ENCODE measurements at places on chromosomes 6 and 20.

DNA sequence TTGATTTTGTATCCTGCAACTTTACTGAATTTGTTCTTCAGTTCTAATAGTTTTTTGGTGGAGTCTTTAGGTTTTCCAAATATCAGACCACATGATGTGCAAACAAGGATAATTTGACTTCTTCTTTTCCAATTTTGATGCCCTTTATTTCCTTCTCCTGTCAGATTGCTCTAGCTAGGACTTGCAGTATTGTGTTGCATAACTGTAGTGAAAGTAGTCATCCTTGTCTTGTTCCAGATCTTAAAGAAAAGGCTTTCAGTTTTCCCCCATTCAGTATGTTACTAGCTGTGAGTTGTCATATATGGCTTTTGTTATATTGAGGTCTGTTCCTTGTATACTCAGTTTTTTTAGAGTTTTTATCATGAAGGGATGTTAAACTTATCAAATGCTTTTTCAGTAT lies 4.6 kb downstream of the MICB start:
- no peak for DNase-seq

DNA sequence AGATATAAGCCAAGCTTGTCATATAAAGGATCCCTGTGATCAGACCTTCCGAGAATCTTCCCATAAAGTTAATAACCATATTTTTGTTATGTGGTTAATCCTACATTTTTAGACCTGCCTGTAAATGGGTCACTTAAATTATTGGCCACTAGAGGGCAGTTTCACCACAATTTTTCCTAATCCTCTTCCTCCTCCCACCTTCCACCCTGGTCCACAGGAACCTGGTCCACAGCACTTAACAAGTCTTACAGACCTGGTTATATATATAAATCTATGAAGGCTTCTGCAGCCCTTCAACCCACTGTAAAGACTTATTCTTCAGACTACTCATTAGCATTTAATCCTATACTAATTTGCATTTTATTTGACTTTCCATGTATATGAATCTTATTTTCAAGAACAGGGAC lies 28.3 kb downstream of the MRS2 start:
- DNase-seq, result peak; percentile 55

- peak; percentile 41 for DNase-seq
Measured at GRCh38 chr6:166008441-166009369, 158.9 kb downstream of the TBXT start.

- peak; percentile 83 for DNase-seq
Measured at GRCh38 chr20:9978397-9979004, 56.3 kb upstream of the ANKEF1 start.

DNA sequence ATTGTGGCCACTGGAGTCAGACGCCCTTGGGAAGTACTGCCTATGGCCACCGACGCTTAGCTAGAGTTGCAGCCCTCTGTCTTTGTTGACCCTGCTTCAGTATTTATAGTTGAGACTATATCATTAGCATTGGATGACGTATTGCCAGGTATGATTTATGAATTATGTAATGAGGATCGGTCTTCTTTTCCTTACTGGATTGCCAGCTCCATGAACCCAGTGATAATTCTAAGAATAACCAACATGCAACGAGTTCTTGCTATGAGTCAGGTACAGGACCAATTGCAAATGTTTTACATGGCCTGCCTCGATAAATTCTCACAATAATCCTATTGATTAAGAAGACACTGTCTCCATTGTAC lies 63.5 kb downstream of the CLIC5 start:
- DNase-seq, result no peak

GRCh38 chr6:124970243-124970642 lies 8.0 kb downstream of the RNF217 start:
- no peak for DNase-seq

DNA sequence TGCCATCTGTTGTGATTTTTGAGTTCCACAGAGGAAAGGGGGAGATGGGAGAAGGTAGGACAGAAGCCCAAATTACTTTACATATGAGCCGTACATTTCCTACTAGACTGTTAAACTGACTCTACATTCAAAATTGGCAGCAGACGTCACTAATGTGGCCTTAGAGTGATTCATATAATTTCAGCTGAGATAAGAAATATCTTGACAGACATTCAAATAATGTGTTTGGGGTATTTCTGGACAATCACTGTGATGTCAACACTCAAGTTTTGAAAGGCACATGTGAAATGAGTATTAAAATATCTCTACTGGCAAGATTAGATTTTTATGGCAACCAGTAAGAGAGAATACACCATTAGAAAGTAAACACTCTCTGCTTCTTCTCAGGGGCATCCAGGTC lies 104.0 kb downstream of the MTFR2 start:
- no peak for DNase-seq

DNA sequence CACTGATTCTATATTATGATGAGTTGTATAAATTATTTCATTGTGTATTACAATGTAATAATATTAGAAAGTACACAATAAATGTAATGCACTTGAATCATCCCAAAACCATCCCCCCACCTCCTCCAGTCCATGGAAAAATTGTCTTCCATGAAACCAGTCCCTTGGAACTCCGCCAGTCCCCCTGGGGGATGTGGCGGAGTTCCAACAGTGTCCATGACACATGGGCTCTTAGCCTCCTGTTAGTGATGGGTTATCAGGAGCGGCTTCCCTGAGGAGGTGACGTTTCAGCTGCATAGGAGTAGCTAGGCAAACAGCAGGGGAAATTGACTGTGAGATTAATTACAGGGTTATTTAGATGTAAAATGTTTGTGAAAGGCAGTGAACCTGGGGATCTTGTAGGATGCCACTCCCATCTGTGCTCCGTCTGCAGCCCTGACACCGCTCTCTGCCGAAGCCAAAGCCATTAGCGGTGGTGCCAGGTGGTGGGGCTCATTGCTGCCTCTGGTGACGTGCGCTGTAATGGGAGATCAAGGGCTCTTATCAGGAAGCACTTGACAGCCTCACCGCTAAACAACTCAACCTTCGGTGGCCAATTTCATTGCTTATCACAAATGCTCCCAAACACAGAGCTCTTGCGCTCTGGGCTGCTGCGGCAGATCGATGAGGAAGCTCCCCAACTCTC lies 81.6 kb upstream of the MC3R start:
- DNase-seq, result no peak

DNA sequence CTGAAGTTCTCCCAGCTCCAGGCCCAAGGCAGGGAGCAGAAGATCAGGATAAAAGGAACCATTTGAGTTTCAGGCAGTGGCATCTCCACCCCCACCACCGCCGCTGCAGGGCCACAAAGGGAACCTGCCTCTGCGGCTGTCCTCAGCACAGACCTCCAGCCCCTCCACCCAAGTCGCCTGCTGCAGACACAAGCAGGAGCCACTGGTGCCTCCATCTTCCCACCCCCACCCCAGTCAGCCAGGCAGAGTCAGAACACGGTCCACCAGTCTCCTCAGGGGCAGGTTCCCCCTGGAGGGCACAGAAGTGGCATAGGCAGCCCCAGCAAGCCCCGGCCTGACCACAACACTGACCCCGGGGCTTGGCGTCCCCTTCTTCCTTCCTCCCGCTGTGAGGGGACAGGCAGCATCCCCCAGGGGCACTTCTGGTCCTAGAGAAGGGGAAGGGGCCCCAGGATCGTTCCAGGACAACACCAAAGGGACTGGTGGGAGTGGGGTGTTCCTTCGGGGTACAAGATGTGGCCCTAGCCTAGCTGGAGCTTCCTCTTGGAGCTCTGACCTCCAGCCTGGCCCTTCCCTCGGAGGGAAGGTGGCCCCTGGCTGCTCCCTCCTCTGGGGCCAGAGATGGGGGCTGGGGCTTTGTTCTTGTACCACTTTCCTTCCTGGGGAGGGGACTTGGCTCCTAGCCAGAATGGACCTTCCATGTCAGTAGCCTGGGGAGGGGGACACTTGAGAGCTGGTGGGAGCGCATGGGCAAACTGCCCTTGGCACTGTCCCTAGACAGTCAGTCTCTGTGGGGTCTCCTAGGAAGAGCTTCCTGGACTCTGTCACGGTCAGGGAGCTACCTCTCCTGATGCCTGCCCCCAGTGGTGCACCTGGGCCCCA lies 36.0 kb downstream of the YTHDF1 start:
- DNase-seq, result no peak

DNA sequence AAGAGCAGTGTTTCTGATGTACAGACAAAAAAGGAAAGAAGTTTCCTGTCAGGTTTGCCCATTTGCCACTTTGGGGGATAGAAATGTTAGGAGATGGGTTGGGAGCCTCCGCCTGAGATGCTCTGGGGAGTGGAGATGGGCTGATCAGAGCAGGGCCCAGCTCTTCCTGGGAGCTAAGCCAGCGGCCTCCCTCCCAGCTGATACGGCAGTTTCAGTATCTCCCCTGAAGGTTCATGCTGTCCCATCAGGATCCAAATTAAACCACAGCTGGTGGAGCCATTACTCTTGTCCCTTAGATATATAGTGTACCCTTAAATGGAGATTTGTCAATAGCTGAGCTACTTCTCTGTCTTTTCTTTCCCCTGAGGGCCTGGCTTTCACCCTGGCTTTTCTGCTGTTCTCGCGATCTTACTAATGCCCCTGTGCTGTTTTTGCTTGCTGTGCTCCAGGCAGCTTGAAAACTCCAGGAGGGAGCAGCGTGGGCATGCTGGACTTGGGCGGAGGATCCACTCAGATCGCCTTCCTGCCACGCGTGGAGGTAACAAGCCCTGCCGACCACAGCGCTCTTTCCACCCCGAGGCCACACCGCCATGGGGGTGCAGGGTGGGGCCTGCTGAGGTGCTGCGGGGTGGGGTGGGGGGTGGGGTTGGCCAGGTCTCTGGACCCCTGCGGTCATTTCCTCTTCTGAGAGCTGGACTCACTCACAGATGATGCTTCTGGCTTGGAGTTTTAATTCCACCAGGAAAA lies 20.9 kb downstream of the ENTPD6 start:
- no peak for DNase-seq

- no peak for DNase-seq
Measured at GRCh38 chr6:24666097-24666640, 530 bp downstream of the TDP2 start.

DNA sequence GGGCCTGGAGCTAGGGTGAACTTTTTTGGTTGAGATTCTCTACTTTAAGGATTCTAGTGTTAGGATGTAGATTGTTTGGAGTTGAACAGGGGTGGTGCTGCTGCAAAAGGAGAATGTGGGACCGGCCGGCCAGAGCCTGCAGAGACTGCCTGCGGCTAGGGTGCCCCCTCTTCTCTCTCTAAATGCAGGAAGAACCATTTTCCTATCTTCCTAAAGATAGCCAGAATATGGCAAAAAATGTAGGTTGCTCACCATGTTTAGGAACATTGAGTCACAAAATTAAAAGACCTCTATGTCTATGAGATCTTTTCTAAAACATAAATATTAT lies 39.5 kb downstream of the BICRAL start:
- DNase-seq, result no peak

- DNase-seq, result peak; percentile 71
Measured at GRCh38 chr6:156852858-156853216, 75.7 kb downstream of the ARID1B start.

- no peak for DNase-seq
Measured at GRCh38 chr6:106561686-106562405, 67.5 kb downstream of the RTN4IP1 start.

- DNase-seq, result no peak
Measured at GRCh38 chr6:24429146-24429545, 26.4 kb downstream of the MRS2 start.

DNA sequence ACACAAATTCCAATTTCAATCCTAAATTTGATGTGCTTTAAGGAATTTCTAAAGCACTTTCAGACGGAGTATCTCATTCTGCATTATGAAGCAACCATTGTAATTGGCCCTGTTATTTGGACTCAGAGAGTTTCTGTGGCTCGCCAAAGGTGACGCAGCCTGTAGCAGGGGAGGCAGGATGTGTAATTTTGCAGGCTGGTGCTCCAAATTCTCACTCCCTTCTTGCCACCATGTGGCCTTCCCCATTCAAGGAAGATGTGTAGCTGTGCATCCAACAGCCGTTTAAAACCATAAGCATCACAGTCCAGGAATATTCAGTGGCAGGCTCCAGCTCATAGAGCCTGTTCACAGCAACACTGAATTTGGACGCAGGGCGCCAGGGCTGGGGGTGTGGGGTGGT lies 45.8 kb downstream of the AGPAT4 start:
- DNase-seq, result no peak

All from mesendoderm (in vitro differentiated cells).